ENCODE measurements at places on chromosomes 2 and 18. TPM values are rescaled to one million over a fixed set of nuclear protein-coding genes. Genes with fewer than 3 reads are reported as not detected.

DNA sequence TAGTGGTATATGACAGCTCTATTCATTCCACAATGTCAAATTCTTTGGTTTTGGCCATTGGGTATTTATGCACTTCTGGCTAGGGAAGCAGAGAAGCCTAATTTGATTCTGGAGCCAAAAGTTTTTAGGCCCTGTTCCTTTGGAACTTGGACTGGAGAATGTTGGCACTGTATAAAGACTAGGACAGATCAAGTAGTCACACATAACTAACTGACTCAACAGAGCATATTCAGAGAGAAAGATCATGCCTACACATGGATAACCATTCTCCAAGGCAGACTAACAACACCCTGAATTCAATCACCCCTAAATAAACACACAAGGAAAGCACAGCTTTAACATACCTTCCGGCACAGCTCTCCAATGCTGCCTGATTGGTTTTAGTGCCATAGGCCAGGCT is 62.9 kb downstream of the ARHGAP15 start:
- H3K27ac ChIP-seq: no peak overlapping the region
- peaks cover 47% of the 10 kb centered on the region for H3K4me1 ChIP-seq

GRCh38 chr2:158319269-158319668 is 137.3 kb downstream of the CCDC148 start:
- no peak overlapping the region for H3K27ac ChIP-seq
- no peaks in the 10 kb centered on the region for H3K36me3 ChIP-seq
- no peaks in the 10 kb centered on the region for H3K27me3 ChIP-seq
- no peak for DNase-seq
- no peaks in the 10 kb centered on the region for H3K4me1 ChIP-seq
- no peak overlapping the region for H3K4me3 ChIP-seq

DNA sequence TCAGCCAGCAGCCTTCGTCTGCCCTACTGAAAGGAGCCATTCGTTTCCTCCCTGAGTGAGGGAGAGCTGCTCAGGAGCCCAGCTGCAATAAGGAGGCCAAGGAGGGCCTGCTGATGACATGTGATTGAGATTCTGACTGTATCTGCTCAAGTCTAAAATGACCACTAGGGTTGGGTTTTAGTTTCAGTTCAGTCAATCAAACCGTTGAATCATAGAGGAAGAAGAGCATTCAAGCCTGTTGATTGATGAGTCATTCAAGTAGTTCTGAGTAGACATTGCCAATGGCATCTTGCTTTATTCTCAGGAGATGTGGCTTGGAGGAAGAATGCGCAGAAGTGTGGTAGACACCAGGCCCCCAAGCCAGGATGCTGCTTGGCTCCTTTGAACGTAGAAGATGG is 19.9 kb upstream of the BCL2L11 start:
- H3K36me3 ChIP-seq: no peaks in the 10 kb centered on the region
- peak; percentile 38 for DNase-seq
- peak overlapping the region; percentile 52 for H3K27ac ChIP-seq
- peaks cover 14% of the 10 kb centered on the region for H3K27me3 ChIP-seq
- peaks cover 20% of the 10 kb centered on the region for H3K4me1 ChIP-seq
- no peak overlapping the region for H3K4me3 ChIP-seq

DNA sequence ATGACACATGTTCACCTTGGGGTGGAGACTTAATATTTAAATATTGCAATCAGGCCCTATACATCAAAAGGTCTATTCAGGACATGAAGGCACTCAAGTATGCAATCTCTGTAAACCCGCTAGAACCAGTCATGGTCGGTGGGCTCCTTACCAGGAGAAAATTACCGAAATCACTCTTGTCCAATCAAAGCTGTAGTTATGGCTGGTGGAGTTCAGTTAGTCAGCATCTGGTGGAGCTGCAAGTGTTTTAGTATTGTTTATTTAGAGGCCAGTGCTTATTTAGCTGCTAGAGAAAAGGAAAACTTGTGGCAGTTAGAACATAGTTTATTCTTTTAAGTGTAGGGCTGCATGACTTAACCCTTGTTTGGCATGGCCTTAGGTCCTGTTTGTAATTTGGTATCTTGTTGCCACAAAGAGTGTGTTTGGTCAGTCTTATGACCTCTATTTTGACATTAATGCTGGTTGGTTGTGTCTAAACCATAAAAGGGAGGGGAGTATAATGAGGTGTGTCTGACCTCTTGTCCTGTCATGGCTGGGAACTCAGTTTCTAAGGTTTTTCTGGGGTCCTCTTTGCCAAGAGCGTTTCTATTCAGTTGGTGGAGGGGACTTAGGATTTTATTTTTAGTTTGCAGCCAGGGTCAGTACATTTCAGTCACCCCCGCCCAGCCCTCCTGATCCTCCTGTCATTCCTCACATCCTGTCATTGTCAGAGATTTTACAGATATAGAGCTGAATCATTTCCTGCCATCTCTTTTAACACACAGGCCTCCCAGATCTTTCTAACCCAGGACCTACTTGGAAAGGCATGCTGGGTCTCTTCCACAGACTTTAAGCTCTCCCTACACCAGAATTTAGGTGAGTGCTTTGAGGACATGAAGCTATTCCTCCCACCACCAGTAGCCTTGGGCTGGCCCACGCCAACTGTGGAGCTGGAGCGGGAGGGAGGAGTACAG is 108.1 kb downstream of the XRCC5 start:
- H3K4me3 ChIP-seq: no peak overlapping the region
- H3K27ac ChIP-seq: peak overlapping the region; percentile 52
- peaks cover 34% of the 10 kb centered on the region for H3K4me1 ChIP-seq
- H3K36me3 ChIP-seq: peaks cover 6% of the 10 kb centered on the region
- peak; percentile 34 for DNase-seq

- DNase-seq: peak; percentile 66
- peaks cover 69% of the 10 kb centered on the region for H3K36me3 ChIP-seq
- peak overlapping the region; percentile 90 for H3K27ac ChIP-seq
- peaks cover 24% of the 10 kb centered on the region for H3K4me1 ChIP-seq
- no peaks in the 10 kb centered on the region for H3K27me3 ChIP-seq
Measured at GRCh38 chr2:27379836-27380625, 503 bp downstream of the ZNF513 start.

Gene DCDC2C
- not detected for total RNA-seq

Gene C2orf81
- 2.6 TPM for total RNA-seq

- H3K4me1 ChIP-seq: peaks cover 12% of the 10 kb centered on the region
- H3K36me3 ChIP-seq: no peaks in the 10 kb centered on the region
- no peak overlapping the region for H3K27ac ChIP-seq
- peaks cover 6% of the 10 kb centered on the region for H3K27me3 ChIP-seq
- no peak for DNase-seq
- no peak overlapping the region for H3K4me3 ChIP-seq
Measured at GRCh38 chr2:8494589-8494988, 187.3 kb upstream of the ID2 start.

DNA sequence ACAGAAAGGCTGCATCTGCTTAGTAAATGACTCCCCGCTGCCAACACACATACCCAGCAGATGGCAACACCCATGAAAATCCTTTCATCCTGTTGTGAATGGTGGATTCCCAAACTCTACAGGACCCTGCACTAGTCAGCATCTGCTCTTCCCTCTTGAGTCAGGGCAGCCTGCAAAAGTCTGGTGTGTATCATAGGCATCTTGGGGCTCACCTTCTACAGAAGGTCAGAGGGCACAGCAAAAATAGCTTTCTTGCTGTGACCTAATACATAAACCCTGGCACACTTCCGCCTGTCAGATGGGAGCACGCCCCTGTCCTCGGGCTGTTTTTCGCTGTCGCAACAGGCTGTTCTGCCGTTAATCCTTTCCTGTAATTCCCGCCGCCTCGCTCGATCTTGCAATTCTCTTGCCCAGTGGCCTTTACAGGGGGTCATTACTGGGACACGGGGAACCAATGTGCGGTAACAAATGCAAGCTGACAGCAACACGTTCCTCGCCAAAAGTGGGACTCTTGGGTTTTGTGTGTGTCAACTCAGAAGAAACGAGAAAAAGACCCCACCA is 19.9 kb upstream of the SCYGR1 start:
- no peaks in the 10 kb centered on the region for H3K27me3 ChIP-seq
- H3K4me1 ChIP-seq: peaks cover 61% of the 10 kb centered on the region
- no peak overlapping the region for H3K27ac ChIP-seq
- no peak for DNase-seq

GRCh38 chr2:232382331-232383225 is 4.0 kb downstream of the ALPP start:
- H3K27me3 ChIP-seq: peaks cover 40% of the 10 kb centered on the region
- no peak for DNase-seq
- no peaks in the 10 kb centered on the region for H3K4me1 ChIP-seq
- H3K36me3 ChIP-seq: no peaks in the 10 kb centered on the region

Gene PXDN
- total RNA-seq: 0.58 TPM

DNA sequence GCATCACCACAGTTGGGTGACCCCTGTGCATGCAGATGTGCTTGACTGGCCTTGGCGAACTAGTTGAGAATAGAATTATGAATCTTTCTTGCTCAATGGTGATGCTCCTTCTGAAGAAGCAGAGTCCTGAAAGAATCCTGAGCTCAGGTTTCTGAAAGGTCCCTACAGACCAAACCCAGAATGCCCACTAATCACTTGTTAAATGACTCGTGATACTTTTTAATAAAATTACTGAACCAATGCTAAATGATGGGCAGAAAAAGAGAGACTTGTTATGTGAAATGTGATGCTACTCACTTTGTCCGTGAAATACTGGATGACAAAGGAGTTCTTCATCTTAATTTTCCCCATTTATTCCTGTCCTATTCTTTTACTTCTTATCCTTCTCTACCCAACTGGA is 263.5 kb upstream of the LRRTM1 start:
- no peaks in the 10 kb centered on the region for H3K36me3 ChIP-seq
- H3K4me1 ChIP-seq: no peaks in the 10 kb centered on the region
- no peak overlapping the region for H3K4me3 ChIP-seq
- H3K27me3 ChIP-seq: no peaks in the 10 kb centered on the region
- no peak for DNase-seq

GRCh38 chr2:205574001-205574400 is 108.3 kb upstream of the NRP2 start:
- H3K4me1 ChIP-seq: no peaks in the 10 kb centered on the region
- no peaks in the 10 kb centered on the region for H3K27me3 ChIP-seq
- no peak overlapping the region for H3K27ac ChIP-seq
- H3K36me3 ChIP-seq: no peaks in the 10 kb centered on the region

DNA sequence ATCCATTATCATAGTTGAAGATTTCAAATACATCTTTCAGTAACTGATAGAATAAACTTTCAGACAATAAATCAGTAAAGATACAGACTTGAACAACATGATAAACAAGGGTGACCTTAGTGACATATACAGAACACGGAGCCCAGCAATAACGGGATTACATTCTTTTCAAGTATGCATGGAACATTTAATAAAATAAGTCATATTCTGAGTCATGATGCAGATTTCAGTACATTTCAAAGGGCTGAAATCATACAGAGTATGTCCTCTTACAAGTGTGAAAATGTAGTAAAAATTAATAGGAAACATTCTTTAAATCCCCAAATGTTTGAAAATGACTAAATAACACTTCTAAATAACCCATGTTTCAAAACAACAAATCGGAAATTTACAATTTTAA is 17.2 kb upstream of the KLHL29 start:
- H3K4me1 ChIP-seq: no peaks in the 10 kb centered on the region
- no peak for DNase-seq
- no peak overlapping the region for H3K27ac ChIP-seq
- H3K4me3 ChIP-seq: no peak overlapping the region
- H3K36me3 ChIP-seq: no peaks in the 10 kb centered on the region

DNA sequence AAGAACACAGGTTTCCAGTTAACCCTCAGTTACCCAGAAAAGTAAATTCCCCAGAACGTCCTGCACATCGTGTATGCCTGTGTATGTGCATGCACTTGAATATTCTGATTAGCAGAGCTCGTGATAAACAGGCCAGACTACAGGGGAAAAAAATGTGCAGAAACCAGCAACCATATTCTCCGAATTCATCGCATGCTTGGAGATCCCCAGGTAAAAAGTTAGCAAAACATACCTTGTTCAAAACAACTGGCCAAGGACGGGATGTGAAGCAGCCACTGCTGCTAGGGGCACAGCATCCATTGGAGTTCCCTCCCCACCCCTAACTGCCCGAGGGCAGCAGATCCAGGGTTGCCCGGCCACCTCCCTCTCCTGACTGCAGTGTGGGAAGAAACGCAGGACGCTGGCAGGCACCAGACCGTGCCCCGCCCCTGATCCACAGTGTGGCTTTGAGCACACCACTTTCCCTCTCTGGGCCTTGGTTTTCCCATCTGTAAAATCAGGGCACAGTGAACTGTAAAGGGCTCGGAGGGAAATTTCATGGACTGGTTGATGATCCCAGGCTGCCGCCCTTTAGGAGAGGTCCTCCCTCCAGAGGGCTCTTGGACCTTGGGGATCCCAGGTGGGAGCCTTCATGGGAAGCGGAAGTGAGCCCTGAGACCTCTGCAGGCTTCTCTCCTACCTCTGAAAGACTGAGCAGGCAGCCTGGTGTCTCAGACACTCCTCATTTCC is 11.9 kb upstream of the ARID5A start:
- H3K27me3 ChIP-seq: no peaks in the 10 kb centered on the region
- peaks cover 49% of the 10 kb centered on the region for H3K4me1 ChIP-seq
- H3K4me3 ChIP-seq: no peak overlapping the region
- no peaks in the 10 kb centered on the region for H3K36me3 ChIP-seq

Gene RAB10
- total RNA-seq: 102 TPM

- no peaks in the 10 kb centered on the region for H3K27me3 ChIP-seq
- no peak for DNase-seq
- no peak overlapping the region for H3K4me3 ChIP-seq
- H3K36me3 ChIP-seq: no peaks in the 10 kb centered on the region
Measured at GRCh38 chr2:205115511-205115910, 566.8 kb upstream of the NRP2 start.

Gene GALNT14
- total RNA-seq: 1.9 TPM

DNA sequence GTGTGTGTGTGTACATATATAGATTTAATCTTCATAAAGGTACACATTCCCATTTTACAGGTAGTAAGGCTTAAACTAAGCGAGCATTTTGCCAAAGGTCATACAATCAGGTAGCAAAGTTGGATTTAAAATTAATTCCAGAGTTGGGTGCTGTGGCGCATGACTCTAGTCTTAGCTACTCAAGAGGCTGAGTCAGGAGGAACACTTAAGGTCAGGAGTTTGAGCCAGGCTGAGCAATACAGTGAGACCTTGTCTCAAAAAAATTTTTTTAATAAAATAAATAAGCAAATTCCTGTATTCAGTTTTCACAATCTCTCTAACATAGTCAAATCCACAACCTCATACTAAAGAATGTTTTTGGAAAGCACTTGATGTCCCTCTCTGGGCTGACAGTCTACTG is 111.5 kb upstream of the LDLRAD4 start:
- no peaks in the 10 kb centered on the region for H3K4me1 ChIP-seq
- H3K27me3 ChIP-seq: no peaks in the 10 kb centered on the region
- no peak overlapping the region for H3K4me3 ChIP-seq

Gene MARCHF4
- not detected for total RNA-seq

Gene ABCG5
- total RNA-seq: not detected

Gene UGT1A3
- not detected for total RNA-seq

GRCh38 chr2:74768401-74768914 is 65.5 kb upstream of the HK2 start:
- peaks cover 2% of the 10 kb centered on the region for H3K4me1 ChIP-seq
- H3K36me3 ChIP-seq: no peaks in the 10 kb centered on the region
- no peak overlapping the region for H3K27ac ChIP-seq
- no peak for DNase-seq
- no peak overlapping the region for H3K4me3 ChIP-seq

DNA sequence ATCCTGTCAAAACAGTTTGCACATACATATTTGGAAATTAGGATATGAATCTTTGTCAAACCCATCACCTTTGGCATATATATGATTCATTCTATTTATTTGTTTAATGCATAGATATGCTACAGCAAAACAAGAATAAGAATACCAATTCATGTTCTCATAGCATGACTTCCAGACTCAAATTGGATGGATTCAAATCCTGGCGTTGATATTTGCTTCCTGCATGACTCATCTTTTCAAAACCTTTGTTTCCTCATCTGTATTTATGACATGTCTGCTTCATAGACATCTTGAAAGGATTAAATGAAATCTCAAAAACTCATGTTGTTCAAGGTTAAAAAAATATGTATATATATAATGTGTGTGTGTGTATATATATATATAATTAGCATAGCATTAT is 261.3 kb downstream of the MBD5 start:
- H3K4me1 ChIP-seq: peaks cover 5% of the 10 kb centered on the region
- H3K4me3 ChIP-seq: no peak overlapping the region
- peaks cover 1% of the 10 kb centered on the region for H3K36me3 ChIP-seq
